ENCODE measurements at places on chromosomes 11 and 22.
A peak's percentile ranks its signal among the peaks of the same experiment; 100 is the strongest.

- no peak for DNase-seq
Observed at GRCh38 chr11:80958987-80959386, 1518.2 kb upstream of the TENM4 start.

GRCh38 chr11:94803491-94803890 is 35.3 kb downstream of the AMOTL1 start:
- DNase-seq = peak; percentile 67

- no peak for DNase-seq
Observed at GRCh38 chr22:30891781-30892180, 76.8 kb downstream of the MORC2 start.

DNA sequence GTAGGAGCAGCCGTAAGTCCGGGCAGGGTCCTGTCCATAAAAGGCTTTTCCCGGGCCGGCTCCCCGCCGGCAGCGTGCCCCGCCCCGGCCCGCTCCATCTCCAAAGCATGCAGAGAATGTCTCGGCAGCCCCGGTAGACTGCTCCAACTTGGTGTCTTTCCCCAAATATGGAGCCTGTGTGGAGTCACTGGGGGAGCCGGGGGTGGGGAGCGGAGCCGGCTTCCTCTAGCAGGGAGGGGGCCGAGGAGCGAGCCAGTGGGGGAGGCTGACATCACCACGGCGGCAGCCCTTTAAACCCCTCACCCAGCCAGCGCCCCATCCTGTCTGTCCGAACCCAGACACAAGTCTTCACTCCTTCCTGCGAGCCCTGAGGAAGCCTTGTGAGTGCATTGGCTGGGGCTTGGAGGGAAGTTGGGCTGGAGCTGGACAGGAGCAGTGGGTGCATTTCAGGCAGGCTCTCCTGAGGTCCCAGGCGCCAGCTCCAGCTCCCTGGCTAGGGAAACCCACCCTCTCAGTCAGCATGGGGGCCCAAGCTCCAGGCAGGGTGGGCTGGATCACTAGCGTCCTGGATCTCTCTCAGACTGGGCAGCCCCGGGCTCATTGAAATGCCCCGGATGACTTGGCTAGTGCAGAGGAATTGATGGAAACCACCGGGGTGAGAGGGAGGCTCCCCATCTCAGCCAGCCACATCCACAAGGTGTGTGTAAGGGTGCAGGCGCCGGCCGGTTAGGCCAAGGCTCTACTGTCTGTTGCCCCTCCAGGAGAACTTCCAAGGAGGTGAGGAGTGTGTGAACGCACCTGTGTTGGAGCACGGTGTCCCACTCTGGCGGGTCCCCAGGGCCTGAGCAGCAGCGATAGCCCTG is at the start of gene TAGLN:
Gene TAGLN (plus strand): TSS at position 318 of the 863 bp plus-strand sequence. CDS start 3,644 bp downstream, outside the sequence.
- DNase-seq = peak; percentile 79

DNA sequence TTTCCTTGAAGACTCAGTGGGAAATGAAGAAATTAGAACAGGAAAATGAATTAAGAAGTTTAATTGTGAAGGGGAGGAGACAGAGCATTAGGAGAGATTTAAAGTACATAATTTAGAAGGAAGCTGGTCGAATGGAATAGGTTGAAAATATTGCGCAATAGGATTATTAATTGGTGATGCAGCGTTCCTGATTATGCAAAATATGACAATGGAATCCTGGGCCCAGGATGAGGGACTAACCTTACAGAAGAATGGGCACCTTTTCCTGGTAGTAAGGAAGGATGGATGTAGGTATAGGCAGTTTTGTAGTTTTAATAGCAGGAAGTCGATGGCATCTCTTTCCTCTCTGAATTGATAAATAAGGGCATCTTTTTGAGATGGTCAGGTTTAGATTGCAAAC is 7.8 kb downstream of the TTC12 start:
- DNase-seq = no peak

- no peak for DNase-seq
Observed at GRCh38 chr11:107619926-107620325, 29.0 kb downstream of the ELMOD1 start.

DNA sequence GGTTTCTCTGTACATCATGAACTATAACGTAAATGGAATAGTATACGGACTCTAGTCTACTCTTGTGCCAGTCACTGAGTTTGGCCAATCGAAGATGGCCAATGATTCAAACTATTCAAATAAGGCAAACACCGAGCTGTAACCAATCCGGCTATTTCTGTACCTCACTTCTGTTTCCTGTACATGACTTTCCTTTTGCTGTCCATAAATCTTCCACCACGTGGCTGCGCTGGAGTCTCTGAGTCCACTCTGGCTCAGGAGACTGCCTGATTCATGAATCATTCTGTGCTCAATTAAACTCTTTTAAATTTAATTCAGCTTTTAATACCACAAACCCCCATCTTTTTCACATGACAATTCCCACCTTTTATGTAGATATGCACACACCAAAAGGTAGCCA is 1.5 kb upstream of the JAML start:
- DNase-seq = peak; percentile 13

DNA sequence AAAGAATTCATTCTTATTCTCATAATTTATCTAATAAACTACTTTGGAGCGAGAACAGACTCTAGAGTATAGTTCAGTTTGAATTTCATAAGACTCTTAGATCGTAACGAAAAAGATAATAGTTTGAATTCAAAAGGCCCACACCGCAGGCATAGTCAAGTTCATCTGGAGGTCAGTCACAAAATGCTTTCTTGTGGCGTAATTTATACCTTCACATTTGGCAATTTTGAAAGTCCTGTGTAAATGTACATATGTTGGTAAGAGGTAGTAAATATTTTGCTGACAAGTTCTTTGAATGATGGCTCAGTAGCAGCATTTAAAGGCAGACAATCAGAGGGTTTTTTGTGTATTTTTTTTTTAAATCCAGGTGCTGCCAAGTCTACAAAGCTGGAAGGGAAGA is 88.1 kb downstream of the TEAD1 start:
- DNase-seq = peak; percentile 89
